BJ (cell line): ENCODE measurements at places on chromosomes 11 and 22.

DNA sequence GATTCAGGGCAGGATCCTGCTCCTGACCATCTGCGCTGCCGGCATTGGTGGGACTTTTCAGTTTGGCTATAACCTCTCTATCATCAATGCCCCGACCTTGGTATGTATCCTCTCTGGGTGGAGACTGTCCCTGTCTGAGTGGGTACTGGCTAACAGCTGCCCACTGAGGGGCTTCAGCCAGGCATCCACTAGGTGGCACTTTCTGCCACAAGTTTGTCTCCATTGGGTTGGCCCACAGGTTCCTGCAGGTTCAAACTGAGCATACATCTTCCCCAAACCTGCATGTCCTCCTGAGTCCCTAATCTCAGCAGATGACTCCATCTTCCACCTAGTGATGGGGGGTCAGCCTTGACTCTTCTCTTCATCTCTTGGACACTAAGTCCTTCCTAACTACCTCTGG is 4.4 kb downstream of the SLC2A11 start:
- DNase-seq: no peak

GRCh38 chr22:21447694-21448402 is 19.3 kb upstream of the TMEM191C start:
- no peak for DNase-seq

DNA sequence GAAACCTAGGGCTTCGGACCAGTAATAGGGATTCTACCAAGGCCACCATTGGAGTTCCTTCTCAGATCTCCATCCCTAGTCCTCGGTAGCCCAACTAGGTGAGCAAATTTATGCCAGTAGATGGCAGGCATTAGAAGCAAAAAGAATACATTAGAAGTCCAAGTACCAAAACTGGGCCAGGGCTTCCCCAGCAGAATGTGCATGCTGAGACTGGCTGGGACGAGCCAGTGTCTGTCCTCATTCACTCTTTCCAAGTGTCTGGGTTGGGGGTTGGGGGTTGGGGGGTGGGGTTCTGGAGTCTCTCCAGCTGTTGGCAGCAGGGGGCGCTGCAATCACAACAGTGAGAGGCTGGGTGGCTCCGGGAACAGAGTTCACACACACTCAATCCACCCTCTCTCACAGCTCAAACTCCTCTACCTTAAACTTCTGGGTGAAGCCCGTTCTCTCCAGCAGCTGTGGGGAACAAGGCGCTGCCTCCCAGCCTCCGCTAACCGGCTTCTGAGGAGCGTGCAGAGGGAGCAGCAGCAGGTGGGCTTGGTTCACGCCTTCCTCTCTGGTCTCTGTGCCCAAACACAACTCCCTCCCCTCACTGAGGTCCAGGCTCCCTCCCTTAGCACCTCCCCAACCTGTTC is 57.5 kb downstream of the BTG4 start:
- DNase-seq: no peak

DNA sequence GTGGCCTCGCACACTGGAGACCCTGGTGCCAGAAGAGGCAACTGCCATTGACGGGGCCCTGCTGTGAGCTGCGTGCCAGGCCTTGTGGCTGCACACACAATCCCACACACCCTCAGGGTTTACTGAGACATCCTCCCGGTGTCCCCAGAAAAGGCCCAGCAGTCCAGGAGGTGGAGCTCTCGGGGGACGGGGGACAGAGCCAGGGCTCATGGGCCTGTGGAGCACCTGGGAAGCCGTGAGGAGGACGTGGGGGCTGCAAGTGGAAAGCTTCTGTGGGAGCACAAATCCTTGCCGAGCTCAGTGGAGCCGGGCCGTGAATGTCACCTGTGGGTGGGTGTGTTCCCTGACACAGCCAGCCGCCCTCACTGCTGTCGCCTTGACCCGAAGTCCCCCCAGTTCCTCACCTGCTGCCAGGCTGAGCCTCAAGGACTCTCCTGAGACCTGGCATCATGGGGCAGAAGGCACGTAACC is 609.7 kb downstream of the TBC1D22A start:
- DNase-seq: no peak

DNA sequence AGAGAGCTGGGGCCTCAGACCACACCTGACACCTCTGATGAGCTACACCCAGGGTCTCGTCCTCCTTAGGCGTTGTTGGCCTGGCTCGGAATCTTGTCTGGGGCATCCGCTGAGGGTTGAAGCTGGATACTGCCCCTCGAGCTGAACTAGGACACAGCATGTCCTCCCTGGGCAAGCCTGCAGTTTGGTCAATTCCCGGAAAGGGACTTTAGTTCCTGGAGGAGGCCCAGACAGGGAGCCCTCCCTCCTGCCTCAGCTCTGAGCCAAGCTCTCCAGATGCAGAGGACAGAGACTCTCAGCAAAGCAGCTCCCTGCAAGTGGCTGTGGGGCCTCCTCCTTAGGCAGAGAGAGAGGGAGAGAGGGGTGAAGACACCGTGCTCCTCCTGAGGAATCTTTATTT is 4.9 kb downstream of the APOL3 start:
- no peak for DNase-seq

DNA sequence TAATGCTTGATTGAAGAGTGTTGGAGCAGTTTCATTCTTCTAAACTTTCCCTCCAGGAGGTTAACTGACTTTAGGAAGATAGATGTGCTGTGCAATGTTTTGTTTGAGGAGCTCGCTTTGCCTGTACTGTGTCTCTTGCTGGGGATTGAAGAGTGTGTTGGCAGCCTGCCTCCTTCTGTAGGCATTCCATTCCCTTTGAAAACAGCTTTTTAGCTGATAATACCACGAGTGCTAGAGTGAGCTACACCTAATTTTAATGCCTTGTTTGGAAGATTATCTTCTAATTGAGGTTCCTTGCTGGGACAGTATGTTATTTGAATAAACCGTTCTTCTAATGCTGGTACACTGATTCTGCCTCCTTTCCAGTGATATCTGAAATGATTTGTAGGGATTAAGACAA is 7.2 kb downstream of the DDX10 start:
- no peak for DNase-seq

DNA sequence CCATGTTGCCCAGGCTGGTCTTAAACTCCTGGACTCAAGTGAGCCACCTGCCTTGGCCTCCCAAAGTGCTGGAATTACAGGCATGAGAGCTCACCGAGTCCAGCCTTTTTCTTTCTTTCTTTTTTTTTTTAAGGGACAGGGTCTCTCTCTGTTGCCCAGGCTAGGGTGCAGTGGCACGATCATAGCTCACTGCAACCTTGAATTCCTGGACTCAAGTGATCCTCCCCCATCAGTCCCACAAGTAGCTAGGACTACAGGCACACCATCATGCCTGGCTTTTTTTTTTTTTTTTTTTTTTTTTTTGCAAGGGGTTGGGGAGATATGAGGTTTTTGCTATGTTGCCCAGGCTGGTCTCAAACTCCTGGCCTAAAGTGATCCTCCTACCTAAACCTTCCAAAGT is 78.5 kb downstream of the MRTFA start:
- DNase-seq: no peak

DNA sequence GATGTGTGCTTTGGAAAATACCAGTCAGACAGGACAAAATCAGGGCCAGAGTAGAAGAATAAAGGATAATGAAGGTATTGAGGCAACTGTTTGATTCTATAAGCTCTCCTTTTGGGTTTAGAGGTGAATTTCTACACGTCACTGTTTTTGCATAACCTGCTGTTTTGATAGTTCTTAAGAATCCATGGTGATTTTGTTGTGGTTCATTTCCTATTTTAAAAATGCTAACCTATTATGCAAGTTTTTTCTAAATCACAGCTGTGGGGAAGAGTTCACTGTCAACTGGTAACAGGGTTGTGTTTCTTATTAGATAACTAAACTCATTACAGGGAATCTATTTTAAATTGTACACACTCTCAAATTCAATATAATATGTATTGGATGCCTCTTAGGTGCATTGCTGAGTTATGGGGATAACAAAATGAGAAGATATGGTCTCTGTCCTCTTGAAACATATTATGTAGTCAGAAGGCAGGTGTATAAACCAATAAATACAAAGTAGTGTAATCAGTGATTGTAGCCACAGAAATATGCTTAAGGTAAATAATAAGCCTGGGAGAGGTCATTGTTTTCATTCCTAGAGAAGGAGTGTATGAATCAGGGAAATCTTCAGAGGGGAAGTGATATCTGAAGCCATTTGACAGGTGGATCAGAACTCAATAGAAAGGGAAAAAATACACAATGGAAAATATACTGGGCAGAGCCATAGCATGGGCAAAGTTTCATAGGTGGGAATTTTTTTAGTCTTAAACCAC is 192.5 kb downstream of the FAT3 start:
- DNase-seq: no peak

- DNase-seq: no peak
These were observed 42.8 kb downstream of the EXT2 start for GRCh38 chr11:44138286-44138685.

DNA sequence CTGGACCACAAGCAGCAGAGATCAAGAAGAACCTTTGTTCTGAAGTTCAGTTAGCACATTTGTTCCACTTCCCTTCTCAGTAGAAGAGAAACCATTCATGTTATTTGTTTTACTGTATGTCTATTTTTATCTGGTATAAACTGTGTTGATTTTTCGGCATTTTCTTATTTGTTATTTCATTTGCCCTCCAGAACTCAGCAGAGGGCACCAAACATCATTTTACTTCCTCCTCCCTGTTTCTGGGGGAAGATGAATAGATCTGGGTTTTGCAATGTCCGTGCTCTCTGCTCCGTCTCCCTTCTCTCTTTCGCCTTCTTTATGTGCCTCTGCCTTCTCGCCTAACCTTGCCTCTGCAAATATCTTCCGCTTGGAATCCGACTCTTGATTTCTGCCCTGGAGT is 366.9 kb downstream of the NTM start:
- DNase-seq: no peak

GRCh38 chr11:13503393-13503792 is 7.6 kb upstream of the PTH start:
- DNase-seq: no peak

- no peak for DNase-seq
These were observed 51.0 kb downstream of the ALX4 start for GRCh38 chr11:44258839-44259420.
